ENCODE measurements at places on chromosomes 7 and 10. TPM values are rescaled to one million over a fixed set of nuclear protein-coding genes. Genes with fewer than 3 reads are reported as not detected.

DNA sequence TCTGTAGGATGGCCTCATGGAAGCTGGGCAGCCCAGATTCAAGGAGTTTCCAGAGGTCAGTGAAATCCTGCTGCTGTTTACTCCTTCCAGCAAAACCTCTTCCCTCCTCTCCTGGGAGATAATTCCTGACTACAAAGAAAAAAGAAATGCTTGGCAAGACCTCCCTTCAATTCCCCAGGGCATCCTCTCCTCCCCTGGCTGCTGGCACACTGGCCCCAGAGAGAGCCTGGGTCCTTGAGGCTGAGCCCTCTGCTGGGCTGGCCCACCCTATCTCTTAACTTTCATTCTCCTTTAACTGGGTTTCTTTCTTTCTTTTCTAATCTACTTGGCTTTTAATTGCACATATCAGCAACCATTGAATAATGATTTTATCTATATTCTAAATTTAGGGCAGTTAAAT, 7.7 kb downstream of the DRGX start:
- DNase-seq = no peak

DNA sequence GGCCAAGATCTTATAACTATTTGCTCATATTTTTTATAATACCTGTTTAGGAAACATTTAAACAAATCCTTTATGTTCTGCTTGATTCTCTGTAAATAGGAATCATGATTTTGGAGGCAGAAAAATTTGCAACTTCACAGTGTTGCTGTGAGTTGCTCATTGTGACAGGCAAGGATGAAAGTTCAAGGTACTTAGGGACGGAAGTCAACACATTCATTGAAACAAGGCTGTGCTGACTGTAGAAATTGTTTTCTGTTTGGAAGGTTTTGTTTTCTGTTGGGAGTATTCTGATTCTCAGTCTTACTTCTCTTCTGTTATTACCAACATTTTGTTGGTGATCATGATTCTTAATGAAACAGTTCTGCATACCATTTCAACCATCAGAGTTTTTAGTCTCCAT, 54.9 kb downstream of the FANK1 start:
- no peak for DNase-seq

GRCh38 chr10:102188298-102188940, 36.2 kb downstream of the NOLC1 start:
- DNase-seq = no peak

DNA sequence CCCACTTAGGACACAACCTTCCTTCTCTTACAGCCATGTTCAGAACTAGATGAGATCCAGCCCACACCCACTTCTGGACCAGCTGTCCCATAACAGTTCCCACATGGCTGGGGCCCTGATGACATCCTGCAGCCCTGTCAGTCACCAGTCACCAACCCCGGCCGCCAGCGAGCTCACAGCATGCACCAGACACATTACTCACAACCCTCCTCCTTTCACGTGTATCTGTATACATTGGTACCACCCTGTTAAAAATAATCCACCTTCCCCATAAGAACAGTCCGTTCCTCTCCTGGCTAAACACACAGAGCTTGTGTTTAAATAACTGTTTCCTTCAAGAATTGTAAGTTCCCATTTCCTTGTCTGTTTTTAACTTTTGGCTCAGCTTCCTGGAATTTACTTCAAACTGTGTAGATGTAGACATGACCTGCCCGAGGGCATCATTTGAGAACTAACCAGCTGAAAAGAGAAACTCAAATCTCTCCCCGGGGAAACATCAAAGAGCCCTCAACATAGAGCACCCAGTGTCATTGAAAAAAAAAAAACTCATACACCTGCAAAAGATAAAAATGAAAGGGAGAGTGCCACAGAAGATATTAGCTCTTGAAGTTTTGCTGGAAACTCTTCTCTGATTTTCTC, 26.0 kb upstream of the PRLHR start:
- no peak for DNase-seq

- DNase-seq = no peak
These were observed 16.1 kb upstream of the EN2 start for GRCh38 chr7:155441856-155442255.

GRCh38 chr7:140977741-140978140, 37.0 kb downstream of the MRPS33 start:
- DNase-seq = no peak

GRCh38 chr7:20559883-20560282, 55.6 kb upstream of the ABCB5 start:
- DNase-seq = no peak

DNA sequence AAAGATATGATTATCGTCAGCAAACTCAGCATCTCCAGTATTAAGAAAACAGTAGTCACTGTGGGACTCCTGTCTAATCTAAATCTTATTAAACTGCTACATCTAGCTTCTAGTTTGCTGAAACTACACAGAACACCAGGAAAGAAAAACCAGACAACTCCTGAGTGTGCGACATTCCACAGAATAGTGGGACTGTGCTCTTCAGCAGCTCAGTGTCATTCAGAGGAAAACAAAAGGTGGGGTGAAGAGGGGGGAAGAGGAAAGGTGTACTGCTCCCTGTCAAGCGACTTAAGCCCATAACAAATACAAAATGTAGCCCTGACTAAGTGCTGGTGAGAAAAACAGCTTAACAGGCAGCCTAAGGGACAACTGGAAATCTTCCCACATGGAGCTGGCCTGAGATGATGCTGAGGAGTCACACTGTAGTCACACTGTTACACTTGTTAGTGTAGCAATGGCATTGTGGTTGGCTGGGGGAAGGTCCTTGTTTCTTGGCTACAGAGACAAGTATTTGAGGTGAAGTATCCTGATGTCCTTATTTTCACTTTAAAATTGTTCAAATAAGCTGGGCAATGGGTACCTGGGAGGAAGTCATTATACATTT, 135.5 kb downstream of the USP6NL start:
- DNase-seq = no peak

DNA sequence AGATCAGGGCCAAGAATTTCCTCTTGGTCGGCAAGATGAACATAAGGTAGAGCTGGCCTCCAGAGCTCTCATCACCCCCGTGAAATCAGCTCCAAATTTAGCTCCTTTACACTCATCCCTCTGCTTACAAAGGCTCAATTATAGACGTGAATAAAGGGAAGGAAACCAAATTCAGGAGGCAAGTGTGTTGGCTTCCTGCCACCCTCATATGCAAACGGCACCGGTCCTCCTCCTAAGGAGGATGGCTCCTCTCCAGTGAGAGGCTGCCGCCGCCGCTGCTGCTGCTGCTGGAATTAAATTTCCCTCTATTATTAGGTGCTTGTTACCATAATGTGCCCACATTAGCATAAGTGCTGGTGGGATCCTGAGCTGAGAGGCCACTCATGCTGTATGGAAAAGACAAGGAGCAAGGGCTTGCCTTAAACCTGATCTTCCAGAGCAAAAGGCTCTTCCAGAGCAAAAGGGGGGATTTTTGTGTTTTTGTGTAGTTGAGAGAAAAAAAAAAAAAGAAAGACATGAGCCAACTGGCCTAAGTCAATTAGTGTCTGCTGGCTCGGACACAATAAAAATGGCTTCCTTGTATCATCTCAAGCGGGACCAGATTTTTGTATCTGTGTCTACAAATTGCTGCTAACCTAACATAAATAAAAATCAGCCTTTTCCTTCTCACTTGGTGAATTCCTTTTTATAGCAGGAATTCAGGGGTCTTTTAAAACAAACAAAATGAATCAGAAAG, 68.4 kb downstream of the CDHR3 start:
- no peak for DNase-seq

- DNase-seq = no peak
These were observed 106.3 kb downstream of the CCNY start for GRCh38 chr10:35442592-35442991.

- no peak for DNase-seq
These were observed 58.3 kb downstream of the SEMA3A start for GRCh38 chr7:84136336-84136735.

GRCh38 chr10:18483516-18484186, 167.7 kb downstream of the NSUN6 start:
- no peak for DNase-seq

DNA sequence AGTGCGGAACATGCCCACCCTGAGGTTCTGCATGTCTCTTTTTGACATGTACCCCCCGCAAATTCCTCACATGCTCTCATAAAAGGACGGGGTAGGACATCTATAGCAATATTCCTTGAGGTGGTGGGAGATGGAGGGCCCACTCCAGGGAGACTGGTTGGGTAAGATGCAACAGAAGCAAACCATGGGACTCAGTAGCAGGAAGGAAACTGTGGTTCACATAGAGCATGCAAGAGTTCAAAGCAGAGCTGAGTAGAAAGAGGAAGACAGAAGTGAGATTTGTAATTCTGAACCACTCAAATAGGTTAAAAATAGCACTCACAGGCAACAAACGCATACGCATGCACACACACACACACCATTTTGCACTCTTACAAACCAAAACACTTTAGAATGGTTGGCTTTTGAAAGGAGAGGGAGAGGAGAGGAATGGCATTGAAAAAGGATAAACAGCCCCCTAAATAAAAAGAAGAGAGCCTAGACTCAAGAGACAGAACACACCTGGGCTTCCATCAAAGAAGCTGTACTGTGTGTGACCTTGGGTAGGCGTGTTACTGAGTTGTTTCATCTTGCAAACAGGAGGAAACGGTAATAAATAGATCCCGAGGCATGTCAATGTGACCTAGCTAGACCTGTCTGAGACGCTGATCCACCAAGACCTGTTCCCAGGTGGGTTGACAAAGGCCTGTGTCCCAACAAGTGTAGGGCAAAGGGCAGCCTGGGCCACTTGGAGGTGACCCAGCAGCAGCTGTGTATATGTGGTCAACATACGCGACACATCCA, 77.6 kb upstream of the LRRC4 start:
- DNase-seq = no peak

DNA sequence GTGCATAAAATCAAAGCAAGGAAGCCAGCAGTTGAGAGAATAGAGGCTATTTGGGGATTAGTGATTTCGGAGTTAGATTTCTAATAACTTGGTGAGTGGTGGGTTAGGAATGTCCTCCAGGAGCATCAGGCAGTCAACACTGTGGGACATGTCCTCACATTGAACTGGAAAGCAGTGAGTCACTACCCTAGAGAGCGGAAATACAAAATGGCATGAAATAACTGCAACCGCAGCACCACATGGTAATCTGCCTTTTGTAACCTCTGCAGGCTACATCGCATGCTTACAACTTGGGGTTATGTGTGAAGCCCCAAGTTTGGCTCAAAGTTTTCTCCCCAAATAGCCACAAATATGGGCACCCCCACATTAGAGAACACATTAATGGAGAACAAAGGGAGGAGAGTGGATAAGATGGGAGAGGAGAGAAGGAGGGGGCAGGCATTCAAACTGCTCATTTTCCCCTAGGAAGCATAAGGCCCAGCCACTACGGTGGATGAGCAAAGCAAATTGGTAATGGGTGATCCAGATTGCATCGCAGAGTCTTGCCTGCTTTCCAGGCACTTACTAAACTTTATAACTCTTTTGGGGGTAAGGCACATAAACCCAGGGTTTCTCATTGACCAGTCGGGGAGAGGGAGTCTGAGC, 22.0 kb upstream of the SLF2 start:
- DNase-seq = no peak

DNA sequence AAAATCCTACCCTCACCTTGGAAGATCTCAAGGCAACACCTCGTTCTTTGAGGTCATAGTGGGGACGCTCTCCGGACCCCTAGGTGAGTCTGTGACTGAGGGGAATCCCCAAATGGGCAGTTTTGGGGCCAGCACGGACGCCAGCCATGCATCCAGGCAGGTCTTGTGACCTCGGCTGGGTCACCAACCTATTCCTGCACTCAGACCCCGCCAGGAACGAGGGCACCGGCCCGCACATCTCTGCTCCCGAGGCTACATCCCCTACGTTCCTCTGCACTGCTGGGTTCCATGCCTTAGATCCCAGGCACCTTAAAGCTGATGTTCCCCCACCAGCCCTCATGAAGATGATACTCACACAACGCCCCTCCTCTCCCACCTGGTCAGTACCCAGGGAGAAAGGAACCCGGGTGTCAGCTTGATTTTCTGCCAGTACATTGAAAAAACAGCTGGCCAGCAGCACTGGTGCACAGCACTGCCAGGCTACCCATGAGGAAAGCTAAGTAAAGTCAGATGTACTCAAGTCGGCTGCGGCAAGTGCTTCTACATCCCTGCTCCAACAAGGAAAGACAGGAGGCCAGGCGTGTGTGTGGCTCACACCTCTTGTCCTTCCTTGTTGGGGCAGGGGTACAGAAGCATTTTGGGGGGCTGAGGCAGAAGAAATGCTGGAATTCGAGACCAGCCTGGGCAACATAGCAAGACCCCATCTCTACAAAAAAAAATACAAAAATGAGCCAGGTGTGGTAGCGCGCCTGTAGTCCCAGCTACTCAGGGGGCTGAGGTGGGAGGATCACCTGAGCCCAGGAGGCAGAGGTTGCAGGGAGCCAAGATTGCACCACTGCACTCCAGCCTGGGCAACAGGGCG, 48.1 kb downstream of the DIP2C start:
- DNase-seq = no peak

- peak; percentile 73 for DNase-seq
These were observed 65.2 kb downstream of the GOLGA7B start for GRCh38 chr10:97914837-97915211.

GRCh38 chr7:138710536-138711385, 9.6 kb upstream of the SVOPL start:
- DNase-seq = no peak

DNA sequence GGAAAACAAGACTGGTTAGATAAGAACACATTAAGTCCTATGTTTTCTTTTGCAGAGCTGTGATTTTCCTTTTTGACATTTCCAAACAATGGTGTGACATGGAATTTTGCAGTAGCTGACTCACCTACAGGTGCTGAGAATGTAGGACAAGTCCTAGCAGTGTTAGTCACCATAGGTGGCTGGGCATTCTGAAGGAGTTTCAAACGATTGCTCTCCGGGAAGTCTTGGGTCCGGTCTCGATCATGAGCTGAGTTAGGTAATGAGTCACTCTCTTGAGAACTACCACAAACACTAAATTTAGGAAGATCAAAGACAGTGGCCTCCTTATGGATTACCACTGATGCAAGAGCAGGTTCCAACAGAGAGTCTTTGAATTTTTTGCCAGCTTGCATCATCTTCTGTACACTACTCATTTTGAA, 3.6 kb downstream of the FIGNL1 start:
- no peak for DNase-seq

DNA sequence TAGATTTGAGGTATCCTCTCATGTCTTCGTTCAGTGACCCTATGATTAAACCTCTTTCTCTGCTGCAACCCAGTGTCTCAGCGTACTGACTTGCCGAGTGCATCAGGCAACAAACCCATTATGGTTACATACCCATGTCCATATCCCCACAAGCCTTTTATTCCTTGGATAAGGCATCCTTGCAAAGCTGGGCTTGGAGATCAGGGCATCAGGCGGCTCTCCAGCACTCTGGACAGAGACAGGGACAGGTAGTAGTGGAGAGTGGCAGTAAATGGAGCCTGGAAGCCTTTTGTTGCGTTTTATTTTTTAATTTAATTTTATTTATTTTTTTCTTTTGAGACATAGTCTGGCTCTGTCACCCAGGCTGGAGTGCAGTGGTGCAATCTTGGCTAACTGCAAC, 32.0 kb upstream of the NPFFR1 start:
- DNase-seq = no peak

PDZD7 gene
- 0.53 TPM for total RNA-seq

LRRC4 gene
- total RNA-seq = 0.43 TPM

HYCC1 gene
- 10.9 TPM for total RNA-seq

IFIT3 gene
- total RNA-seq = 1.9 TPM

RBP4 gene
- total RNA-seq = 58.0 TPM

PTPN20 gene
- not detected for total RNA-seq

EPDR1 gene
- total RNA-seq = 144 TPM
